OCI-M1 (cell line): ENCODE measurements at places on chromosomes 1 and 21.

DNA sequence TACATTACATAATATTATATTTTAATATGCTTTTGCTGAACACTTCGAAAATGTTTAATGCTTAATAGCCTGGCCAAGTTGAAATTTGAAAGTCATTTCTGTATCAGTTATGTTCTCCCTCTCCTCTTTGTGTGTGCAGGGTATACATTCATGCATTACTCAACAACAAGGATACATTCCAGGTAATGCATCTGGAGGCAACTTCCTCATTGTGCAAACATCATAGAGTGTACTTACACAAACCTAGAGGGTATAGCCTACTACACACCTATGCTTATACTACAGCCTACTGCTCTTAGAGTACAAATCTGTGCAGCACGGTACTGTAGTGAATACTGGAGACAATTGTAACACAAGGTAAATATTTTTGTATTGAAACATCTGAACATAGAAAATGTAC lies 407.3 kb downstream of the MRPL39 start:
- DNase-seq, result no peak

DNA sequence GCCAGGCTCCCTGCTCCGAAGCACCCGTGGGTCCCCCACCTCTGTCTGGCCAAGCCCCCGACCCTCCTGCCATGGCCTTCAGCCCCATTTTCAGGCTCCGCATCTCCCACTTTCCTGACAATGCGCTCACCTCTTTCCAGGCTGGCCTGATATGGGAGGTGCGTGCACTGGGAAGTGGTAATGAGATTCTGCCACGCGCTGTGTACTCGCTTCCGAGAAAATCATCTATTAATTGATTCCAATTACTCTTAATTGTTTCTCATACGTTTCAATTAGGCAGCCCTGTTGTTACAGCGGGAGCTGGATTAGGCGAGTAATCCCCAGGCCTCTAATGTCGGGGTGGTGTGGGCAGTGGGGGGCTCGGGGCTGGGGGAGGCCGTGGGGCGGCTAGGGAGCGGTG lies 122.4 kb upstream of the ARHGEF16 start:
- DNase-seq, result no peak

- peak; percentile 49 for DNase-seq
These were observed 204.2 kb downstream of the KCNT2 start for GRCh38 chr1:196403803-196404690.

DNA sequence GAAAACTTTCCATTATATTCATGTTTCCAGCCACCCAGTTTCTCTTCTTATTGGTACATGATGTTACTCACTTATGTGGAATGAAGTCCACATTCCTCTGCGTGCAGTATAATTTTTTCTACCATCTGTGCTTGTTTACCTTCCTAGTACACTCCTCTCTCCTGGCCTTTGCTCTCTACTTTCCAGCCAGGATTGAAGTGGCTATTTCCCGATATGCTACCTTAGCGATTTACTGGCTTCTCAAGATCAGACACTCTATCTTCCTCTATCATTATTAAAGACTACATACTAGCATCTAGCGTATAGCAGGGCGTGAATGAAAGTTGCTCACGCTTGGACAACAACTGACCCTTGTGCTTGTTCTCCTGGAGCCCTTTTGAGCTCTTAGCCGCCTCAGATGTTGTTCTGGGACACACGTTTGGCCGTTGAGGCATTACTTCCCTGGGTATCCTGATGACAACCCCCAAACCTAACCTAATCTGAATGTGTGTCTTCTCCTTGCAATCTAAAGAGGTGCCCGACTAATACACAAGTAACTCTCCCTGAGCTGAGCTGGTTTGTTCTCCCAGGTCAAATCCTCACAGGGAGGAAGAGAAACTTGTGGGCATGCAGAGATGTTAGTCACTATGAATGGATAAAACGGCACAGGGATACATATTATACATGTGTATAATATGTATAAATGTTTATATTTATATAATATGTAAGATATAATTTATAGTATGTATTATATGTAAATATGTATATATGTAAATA lies 13.4 kb upstream of the MTARC2 start:
- DNase-seq, result no peak

DNA sequence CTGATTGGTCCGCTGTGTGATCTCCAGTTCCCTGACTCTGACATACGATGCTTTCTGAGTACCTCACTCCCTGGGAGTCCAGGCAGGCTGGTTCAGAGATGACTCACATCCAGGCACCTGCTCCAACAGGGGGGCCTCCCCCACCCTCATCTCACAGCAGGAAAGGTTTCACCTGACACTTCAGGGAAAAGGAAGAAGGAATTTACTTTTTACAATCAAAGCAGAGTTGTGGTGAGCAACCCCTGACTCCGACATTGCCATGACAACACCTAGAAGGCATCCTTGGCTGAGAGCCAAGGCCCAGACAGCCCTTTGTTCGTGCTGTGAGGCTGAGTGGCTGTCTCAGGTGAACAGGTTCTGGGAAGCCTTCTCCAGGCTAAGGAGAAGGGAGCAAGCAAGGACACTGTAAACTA lies 164.6 kb upstream of the GJB5 start:
- no peak for DNase-seq

- no peak for DNase-seq
These were observed 31.7 kb upstream of the CLDN14 start for GRCh38 chr21:36511484-36512220.

DNA sequence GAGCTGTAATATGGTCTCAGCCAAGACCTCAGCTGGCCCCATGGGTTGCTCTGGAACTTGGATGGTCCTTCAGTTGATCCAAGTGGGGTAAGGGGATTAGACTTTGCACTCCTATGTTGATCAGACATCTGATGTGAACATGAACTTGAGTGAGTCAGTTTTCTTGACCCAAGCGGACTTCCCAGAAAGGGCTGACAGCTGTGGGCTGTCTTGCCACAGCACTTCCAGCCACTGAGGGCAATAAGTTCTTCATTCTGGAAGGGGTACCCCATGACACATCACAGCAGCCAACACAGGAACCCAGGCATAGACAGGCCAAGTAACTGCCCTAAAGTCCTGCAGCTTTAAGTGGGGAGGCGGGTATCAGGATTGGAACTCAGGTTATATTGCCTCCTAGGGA lies 93.9 kb upstream of the USP24 start:
- no peak for DNase-seq

GRCh38 chr1:58779801-58780382 lies 4.0 kb downstream of the JUN start:
- DNase-seq, result no peak

- DNase-seq, result peak; percentile 40
These were observed 1704.7 kb downstream of the KCNT2 start for GRCh38 chr1:194903524-194903923.

DNA sequence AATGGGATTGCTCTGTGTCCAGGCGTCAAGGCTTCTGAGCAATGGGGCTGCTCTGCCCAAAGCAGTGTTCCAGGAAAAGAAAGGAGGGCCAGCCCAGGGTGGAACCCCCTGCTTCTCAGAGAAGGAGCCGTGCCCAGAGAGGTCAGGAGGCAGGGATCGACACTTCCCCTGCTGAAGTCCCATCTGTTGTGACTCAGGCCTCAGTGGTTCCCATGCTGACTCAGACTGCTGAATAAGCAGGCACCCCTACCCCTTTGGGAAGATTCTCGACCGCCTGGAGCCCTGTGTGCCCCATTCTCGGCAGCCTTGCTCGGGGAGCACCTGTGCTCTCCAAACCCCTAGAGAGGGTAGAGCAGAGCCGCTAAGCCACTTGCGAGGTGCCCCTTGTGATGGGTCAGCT lies 23.9 kb downstream of the PKP1 start:
- no peak for DNase-seq

DNA sequence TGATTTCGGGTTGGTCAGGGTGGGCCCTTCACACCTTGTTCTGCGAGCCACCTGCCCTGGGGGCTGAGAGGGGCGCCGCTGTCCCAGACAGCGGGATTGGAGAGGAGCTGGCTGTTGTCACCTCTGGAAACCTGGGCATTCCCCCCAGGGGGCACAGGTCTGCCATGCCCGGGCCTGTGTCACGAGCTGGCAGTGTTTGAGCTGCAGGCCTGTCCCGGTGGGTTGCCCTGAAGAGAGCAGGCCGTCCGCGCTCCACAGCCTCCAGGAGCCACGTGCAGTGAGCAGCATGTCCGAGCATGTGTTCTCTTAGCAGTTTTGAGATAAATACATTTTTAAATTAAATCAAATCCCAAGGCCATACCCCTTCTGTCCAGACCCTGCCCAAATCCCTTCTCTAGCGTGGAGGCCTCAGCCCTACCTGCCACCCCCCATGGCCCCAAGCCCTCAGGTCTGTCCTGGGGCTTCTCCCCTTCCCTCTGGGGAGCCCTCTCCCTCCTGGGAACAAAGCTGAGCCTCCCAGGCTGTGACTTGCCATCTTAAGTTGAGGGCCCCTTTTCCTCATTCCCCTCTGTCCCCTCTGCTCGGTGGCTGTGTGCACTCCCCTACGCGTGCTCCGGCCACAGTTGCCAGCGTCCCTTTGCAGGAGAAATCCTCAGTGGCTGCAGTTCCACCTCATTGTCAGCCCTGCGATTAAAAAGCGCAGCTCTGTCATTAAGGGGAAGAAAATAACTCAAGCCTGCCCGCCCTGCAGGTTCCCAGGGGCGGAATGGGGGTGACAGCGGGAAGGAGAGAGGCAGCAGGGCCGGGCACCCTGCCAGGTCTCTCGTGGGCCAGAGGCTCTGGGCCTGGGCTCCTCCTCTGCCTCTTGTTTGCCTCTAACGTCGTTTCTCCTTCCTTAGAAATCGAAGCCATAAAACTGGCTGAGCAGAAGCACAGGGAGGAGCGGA lies 26.6 kb downstream of the SLX9 start:
- DNase-seq, result no peak

DNA sequence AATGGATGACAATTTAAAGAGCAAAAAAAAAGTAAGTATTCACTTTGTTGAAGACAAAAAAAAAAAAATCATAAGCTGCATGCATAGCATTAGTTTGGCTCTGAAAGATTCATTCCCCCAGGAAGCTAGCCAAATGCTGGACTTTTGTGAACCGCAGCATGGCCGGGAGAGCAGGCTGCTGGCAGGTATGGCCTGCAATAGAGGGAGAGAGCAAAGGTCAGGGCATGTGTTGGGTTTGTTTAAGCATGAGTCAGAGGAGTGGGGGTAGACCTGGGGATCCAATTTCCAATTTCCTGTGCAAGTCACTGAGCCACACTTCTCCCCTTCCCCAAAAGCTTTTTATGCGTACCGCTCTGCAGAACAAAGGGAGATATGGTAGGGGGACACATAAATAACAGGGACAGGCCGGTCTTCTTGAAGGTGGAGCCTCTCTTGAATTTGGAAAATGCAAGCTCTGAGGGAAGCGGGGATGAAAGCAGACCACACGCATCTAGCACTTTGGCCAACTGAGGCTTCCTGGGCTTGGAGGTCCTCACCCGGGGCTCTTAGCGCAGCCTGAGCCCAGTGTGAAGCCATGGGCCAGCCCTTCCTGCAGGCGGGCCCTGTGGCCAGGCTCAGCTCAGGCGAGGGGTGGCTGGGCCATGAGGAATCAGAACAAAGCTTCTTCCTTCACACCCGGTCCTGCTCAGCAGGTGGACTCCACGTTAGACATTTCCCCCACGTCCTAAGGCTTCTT lies 171.1 kb downstream of the TOMM20 start:
- DNase-seq, result peak; percentile 36

- DNase-seq, result peak; percentile 38
These were observed 19.6 kb upstream of the TCEA3 start for GRCh38 chr1:23444104-23444533.

GRCh38 chr1:234820597-234820996 lies 210.6 kb upstream of the IRF2BP2 start:
- no peak for DNase-seq

GRCh38 chr1:81949421-81949820 lies 148.7 kb downstream of the ADGRL2 start:
- no peak for DNase-seq

- no peak for DNase-seq
These were observed 803 bp upstream of the B4GALT2 start for GRCh38 chr1:43978264-43978550.

DNA sequence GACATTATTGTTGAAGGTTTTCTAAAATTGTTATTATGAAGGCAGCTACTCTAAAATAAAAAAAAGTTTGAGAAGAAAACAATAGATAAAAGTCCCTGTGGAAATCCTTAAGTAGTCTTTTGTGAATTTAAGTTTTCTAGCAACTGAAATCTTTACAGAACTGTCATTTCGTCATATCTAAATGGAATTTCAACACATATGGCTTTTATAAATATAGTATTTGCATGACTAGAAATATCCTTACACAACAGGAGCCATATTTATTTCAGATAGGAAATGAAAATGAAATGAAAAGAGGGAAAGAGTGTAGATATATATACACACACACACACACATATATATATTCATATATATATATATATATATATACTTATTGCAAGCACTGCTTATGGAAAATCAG lies 204.7 kb upstream of the RGS18 start:
- DNase-seq, result peak; percentile 25

DNA sequence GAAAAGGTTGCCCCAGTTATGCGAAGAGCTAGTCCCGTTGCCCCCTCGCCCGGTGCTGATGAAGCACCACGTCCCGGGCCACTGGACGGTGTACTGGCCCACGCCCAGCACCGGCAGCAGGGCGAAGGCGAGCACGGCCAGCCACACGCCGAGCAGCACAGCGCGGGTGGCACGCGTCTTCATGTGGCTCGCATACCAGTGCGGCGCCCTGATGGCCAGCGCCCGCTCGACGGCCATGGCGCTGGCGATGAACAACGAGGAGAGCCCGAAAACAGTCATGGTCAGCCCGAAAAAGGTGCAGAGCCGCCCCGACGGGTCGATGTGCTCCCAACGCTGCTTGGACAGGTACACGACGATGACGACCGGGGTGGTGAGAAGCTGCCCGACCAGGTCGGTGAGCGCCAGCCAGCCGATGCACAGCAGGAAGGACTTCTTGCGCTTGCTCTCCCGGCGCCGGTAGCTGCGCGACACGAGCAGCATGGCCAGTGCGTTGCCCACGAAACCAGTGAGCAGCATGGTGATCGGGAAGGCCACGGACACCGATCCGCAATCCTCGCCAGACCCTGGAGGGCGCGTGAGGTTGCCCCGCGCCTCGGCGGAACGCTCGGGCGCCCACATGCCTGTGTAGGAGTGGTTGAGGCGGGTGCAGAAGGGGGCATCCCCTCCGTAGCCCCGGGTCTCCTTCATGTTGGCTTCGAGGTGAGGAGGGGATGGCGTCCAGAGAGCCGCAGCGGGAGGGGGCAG lies 553 bp downstream of the PTGER3 start:
- peak; percentile 61 for DNase-seq

- DNase-seq, result no peak
These were observed 56.9 kb downstream of the LPAR3 start for GRCh38 chr1:84836145-84836544.

- DNase-seq, result no peak
These were observed 158.3 kb upstream of the CACNA1E start for GRCh38 chr1:181324797-181325616.

GRCh38 chr1:38715415-38715814 lies 144.2 kb downstream of the RRAGC start:
- DNase-seq, result no peak
